Fibroblast of skin of left biceps (primary cell): ENCODE measurements at places on chromosomes 5 and 9.
A peak's percentile ranks its signal among the peaks of the same experiment; 100 is the strongest.

DNA sequence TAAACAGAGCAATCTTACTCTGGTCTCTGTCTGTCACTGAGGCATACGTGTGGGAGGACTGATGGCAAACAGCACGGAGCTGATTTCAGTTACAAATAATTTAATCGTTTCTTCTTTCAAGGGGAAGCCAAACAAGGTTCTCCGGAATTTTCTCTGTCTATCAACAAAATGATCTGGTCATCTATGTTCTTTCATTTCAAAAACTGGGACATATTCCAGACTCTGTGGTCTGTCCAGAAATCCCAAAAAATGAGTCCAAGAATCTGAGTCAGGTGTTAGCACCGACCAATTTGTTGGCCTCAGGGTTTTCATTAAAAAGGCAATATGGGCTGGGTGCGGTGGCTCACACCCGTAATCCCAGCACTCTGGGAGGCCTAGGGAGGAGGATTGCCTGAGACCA is 69.9 kb upstream of the ZNF608 start:
- no peak for DNase-seq

- DNase-seq: peak; percentile 1
Measured at GRCh38 chr5:44294516-44294915, 94.7 kb downstream of the FGF10 start.

DNA sequence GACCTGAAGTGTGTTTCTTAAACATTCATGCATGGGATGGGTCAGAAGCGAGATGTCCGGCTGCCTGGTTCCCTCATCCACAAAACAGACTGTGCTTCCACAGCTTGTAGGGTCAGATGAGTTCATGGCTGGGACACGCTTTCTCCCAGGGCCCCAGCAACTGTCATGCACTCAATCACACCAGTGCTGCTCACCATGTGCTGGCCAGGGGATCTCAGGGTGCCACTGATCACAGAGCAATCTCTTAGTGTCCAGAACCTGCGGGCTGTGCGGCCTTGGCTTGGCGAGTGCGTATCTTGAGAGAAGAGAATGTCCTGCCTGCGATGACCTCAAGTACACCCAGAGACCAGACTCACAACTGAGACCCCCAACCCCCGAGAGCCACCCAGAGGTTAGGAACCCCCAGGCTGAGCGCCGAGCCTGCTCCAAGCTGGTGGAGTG is 26.0 kb upstream of the FCN2 start:
- no peak for DNase-seq

GRCh38 chr9:110114086-110114858 is 93.7 kb downstream of the C9orf152 start:
- DNase-seq: no peak

DNA sequence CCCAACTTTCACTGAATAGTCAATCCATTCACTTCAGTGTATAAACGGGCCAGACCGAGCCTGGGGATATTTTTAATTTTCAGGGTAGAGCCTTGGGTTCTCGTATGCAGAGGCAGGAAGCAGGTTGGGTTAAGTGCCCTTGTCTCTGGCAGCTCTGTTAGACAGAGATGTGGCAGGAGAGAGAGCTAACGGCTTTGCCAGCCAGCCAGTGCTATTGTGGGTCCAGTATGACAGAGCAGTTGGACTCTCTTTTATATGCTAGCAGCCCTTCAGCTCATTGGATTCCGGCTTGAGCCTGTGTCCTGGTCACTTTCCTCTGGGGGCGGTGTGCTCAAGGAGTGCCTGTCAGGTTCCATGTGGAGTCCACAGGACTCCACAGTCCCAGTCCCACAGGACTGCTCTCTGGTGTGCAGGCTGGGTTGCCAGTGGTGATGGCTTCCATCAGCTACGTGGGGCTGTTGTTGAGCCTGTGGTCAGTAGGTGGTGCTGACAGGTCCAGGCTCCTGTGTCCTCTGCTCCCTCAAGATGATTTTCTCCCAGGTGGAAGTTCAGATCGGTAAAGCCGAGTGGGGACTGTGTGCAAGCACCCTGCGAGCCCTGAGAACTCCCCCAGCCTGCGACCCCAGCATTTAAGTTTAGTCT is 14.3 kb downstream of the CLTA start:
- no peak for DNase-seq

DNA sequence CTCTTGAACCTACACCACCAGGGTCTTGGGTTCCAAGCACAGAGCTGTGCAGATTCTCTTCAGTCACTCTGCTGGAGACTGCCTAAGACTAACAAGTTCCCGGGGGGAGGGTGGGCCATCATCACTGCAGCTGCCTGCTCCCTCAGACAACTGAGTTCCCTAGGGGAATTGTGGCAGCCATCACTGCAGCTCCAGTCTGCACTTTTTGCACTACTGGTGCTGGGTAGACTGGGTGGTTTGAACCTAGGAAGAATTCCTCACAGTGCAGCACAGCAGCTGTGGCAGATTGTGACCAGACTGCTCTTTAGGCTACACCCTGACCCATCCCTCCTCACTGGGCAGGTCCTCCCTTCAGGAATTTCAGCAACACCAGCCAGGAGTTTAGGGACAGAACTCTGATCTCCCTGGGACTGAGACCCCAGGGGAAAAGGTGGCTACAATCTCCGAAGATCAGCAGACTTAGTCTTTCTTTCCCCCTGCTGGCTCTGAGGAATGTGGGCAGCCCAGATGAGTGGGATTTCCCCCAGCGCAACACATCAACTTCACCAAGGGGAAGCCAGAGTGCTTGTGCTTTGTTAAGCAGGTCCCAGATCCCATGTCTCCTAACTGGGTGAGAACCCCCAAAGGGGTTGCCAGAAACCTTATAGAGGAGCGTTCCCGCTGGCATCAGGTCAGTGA is 30.9 kb upstream of the RGMB start:
- DNase-seq: no peak

- DNase-seq: no peak
Measured at GRCh38 chr9:13295556-13295955, 16.1 kb upstream of the MPDZ start.

- DNase-seq: no peak
Measured at GRCh38 chr5:1018596-1018995, 10.0 kb downstream of the NKD2 start.

- DNase-seq: no peak
Measured at GRCh38 chr5:107808671-107809137, 138.0 kb upstream of the EFNA5 start.

GRCh38 chr9:70352802-70353201 is 61.7 kb downstream of the KLF9 start:
- DNase-seq: no peak

GRCh38 chr5:176797456-176798050 is 12.8 kb upstream of the UNC5A start:
- no peak for DNase-seq

DNA sequence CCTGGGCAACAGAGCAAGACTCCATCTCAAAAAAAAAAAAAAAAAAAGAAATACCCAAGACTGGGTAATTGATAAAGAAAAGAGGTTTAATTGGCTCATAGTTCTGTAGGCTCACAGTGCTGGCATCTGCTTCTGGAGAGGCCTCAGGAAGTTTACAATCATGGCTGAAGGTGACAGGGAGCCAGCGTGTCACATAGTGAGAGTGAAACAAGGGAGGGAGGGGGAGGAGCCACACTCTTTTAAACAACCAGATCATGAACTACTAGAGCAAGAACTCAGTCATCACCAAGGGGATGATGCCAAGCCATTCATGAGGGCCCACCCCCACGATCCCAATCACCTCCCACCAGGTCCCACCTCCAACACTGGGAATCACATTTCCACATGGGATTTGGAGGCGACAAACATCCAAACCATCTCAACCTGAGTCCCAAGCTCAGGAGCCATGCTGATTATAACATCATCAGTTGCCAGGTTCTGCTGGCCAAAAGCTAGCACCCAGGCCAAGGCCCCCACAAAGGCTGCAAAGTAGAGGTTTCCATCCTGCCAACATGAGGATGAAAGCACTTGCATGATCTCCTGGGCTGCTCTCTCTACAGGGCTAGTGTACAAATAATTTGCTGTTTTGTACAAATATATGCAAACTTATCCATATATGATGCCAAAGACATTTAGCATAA is 15.3 kb downstream of the DENND1A start:
- no peak for DNase-seq

- DNase-seq: no peak
Measured at GRCh38 chr5:111248571-111248970, 24.4 kb downstream of the CAMK4 start.

DNA sequence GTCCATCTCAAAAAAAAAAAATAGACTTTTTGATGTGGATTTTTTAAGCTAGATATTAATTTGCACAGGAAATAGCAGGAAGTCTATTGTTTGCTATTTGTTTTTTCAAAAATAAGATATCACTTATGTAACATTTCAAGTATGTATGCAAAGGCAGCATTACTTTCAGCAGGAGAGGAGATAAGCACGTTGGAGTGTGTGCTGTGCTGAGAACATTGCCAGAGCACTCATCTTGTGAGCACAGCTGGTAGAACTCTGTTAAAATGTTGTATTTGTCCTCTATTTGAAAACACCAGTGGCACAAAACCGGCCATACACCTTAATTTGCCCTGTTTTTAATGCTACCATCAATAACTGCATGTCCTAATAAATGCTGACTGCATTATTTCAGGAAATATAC is 1061.9 kb upstream of the CDH18 start:
- DNase-seq: no peak

- DNase-seq: no peak
Measured at GRCh38 chr5:135333732-135334515, 65.1 kb downstream of the MACROH2A1 start.

GRCh38 chr9:33106827-33107621 is 30.6 kb upstream of the SMU1 start:
- DNase-seq: peak; percentile 89

GRCh38 chr5:138938526-138938925 is 63.4 kb upstream of the LRRTM2 start:
- DNase-seq: no peak

- DNase-seq: no peak
Measured at GRCh38 chr9:100440071-100440470, 13.1 kb downstream of the MSANTD3 start.

DNA sequence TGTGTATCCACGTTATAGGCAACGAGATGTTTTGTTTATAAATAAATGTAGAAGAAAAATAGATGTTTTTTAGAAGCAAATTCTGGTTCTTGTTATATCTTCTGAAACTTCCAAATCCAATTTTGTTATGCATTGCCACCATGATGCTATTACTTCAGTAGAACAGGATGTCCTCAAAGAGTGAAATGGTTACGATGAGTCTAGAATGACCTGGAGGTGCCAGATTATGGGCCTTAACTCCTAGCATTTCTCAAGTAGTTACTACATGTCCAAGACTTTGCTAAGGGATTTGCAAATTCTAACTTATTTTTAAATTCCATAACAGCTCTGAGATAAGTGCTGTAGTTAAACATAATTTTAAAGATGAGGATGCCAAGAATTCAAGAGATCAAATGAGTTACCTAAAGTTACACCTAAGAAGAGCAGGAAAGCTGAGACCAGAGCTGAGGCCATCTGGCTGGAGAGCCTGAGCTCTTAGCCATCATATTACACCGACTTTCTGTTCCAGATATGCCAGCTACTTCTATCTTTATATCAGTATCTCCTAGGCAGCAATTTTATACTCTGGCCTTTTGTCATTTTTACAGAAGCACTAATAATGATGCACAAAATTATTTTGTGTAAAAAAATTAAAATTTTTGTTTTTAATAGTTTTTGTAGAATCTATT is 173.2 kb upstream of the RASEF start:
- DNase-seq: no peak

- no peak for DNase-seq
Measured at GRCh38 chr9:85178474-85178873, 508.9 kb downstream of the NTRK2 start.

GRCh38 chr5:6411141-6411540 is 32.8 kb upstream of the MED10 start:
- DNase-seq: no peak

DNA sequence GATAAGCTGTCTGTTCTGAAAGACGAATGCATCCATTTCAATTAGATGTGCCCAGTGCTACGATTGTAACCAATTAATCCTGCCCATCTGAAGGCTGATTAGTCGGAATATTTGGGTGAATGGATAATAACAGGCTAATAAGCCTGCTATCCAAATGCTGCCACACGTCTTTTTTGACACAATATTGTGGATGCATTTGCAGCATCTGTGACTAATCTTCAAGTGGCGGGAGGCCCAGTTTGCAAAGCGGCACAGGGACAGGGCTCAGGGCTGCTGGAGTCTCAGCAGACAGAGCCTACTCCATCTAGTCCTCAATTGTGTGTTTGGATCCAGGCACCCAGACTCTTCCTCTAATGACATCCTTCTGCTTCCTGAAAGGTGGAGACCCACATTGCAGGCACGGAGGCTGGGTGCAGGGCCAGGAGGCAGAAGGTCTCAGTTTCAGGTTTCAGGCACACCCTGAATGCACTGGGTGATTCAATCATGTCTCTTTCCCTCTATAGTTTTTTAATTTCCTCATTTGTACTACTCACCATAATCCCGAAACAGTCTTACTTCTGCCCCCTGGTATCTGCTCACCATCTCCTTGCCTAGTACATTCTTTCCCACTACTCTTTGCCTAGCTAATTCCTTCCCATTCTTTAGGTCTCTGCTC is 169.6 kb downstream of the ASTN2 start:
- DNase-seq: no peak

DNA sequence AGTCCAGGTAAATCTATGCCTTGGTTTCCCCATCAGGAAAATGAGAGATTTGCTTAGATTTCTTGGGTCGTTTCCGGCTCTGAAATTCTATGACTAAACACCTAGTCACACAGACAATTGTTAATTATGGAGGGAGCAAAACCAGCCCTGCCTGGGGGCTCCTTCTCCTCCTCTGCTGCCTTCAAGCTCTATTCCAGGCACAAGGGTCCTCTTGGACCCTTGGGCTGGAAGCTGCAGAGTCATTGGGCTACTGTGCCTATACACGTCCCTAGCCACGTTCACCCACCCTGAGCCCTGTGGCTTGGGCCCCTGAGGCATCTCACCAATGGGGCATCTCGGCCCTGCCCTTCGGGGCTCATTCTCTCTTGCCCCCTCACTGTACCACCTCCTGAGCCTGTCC is 73.8 kb upstream of the TBC1D2 start:
- no peak for DNase-seq

DNA sequence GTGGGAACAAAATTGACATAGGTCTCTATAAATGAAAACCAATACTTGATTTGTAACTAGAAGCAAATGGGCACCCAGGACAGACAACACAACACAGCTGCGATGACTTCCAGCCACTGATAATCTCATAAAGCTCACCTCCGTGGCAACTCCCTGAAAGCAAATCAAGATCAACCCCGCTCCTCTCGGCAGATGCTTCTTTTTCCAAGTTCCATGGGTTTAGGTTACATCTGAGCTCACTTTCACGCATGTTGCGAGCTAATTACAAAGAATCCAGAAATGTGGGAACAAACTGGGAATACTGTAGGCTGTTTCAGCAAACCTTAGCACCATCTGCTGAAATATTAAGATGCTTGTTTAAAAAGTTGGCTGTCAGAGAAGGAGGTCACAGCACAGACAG is 153.9 kb downstream of the ELAVL2 start:
- no peak for DNase-seq

GRCh38 chr5:65767565-65767964 is 45.6 kb downstream of the NLN start:
- DNase-seq: no peak

DNA sequence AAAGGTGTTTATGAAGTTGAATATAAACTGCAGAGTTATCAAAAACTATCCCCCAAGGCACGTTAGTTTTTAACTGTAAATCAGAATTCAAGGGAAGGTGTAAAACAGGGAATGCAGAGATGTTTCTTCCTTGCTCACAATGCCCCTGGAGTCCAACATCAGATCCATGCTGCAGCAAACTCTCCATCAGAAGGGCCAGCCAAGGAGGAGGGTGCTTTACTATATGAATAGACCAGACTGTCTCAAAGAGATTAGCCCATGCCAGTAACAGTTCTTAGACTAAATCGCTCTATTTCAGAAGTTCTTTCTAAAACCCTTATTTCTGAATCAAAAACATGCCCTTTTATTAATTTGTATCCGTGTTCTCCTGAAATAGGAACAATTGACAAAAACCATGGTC is 362.8 kb upstream of the RPS23 start:
- DNase-seq: no peak
